ENCODE measurements at places on chromosomes 12 and 14.

- DNase-seq: peak; percentile 70
Measured at GRCh38 chr14:59103396-59103795, 85.1 kb upstream of the DAAM1 start.

- DNase-seq: peak; percentile 51
Measured at GRCh38 chr14:105448706-105449111, 25.9 kb upstream of the CRIP2 start.

- peak; percentile 28 for DNase-seq
Measured at GRCh38 chr14:69652942-69653684, 41.7 kb downstream of the SUSD6 start.

- DNase-seq: no peak
Measured at GRCh38 chr14:44112774-44113460, 394.2 kb downstream of the FSCB start.

- no peak for DNase-seq
Measured at GRCh38 chr12:98291828-98292227, 223.6 kb upstream of the TMPO start.
